ENCODE measurements at places on chromosomes 5 and 9.

DNA sequence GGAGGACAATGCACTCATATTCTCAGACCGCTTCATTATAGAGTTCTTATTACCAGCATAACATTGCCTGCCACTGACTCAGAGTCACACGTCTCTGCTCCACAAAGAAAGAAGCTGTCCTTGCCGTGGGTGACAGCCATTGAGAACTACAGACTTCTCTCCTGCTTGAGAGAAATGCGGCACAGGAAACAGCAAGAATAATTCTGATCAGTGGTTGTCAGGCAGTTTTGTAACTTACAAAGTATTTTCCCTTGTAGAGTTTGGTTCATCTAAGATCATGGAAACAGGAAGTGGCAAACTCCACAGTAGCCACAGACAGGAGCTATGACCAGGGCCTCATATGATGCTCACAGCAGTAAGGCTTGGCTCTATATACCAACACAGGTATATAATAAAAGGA, 47.0 kb downstream of the KCNV2 start:
- no peak for DNase-seq

DNA sequence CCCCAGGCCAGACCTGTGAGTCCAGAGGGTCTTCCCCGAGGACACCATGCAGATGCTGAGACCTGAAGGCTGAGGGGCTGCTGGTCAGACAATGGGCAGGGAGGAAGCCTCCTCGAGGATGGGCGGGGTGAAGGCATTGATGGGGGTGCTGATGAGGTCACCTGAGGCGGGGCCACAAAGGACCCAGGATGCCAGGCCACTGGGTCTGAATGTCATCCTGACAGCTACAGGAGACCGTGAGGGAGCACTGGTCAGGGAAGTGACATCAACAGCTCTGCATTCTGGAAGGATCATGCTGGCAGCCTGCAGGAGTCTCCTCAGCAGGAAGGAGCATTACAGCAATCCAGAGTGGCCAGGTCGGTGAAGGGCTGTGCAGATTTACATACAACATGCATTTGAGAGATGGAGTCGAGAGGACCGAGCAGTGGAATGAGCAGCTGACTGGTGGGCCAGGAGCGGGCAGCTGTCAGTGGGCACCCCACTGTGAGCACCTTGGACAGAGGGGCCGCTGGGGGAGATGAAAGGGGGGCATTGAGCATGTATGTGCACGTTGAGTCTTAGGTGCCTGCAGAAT, 77.7 kb upstream of the ADAMTS2 start:
- DNase-seq = no peak

DNA sequence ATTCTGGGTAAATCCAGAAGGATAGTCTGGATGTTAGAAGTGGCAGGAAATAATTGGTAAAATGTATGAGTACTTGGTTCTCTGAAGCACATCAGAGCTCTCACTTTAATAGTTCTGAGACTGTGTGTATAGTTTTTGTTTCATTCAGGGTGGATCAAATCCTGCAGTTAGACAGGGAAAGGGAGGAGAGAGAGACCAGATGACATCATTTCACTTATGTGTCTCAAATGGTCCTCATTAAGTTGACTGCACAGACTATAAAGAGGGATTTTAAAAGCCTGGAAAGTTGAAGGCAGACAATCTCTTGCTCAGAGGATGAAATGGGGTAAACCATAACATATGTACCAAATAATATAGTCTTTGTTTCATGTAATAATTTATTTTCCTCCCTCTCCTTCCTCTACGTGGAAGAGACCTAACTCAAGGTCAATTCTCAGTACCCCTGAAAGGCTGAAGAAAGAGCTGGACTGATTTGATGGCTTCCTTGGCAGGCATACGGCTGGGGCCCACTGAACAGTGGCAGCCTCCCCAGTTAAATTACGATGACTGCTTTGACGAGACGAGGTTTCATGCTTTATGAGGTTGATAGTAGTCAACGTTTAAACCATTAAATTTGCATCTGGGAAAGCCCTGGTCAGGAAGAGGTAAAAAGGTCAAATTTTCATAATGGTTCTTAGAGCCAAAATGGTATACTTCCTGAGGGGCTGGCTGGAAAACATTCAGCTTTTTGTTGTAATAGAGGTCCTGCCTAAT, 395.1 kb upstream of the RPS23 start:
- no peak for DNase-seq

GRCh38 chr9:113599646-113600022, 136.1 kb downstream of the RGS3 start:
- no peak for DNase-seq

- DNase-seq = no peak
Observed at GRCh38 chr5:124973661-124974060, 227.2 kb upstream of the ZNF608 start.

- no peak for DNase-seq
Observed at GRCh38 chr5:102758576-102758975, 3.5 kb downstream of the PAM start.

DNA sequence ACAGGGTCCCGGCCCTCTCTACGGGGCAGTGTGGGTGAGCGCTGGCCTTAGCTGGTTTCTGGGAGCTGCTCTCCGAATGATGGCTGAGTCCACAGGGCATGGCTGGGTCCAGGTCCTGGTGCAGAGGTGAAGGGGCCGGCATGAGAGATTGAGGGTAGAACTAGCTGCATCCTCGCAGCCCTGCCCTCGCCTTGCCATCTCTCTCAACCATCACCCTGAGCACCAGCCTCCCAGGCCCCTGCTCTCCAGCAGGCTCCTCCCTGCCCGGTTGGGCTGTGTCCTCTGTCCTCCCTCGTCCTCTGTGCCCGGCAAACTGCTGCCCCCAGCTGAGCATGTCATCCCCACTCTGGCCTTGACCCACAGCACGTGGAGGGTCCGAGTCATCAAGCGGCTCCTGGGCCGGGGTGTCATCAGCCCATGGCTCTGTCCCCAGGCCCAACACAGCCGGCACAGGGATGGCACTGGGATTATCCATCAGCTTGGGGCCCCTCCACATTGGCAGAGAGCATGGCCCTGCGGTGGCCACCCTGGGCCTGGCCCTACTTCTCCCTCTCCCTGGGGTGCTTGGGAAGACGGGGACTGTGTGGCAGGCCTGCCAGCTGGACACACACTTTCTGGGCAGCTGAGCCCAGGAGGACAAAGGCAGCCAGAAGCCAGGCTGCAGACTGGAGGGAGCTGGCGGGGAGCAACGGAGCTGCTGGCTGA, 8.4 kb downstream of the FLT4 start:
- no peak for DNase-seq

DNA sequence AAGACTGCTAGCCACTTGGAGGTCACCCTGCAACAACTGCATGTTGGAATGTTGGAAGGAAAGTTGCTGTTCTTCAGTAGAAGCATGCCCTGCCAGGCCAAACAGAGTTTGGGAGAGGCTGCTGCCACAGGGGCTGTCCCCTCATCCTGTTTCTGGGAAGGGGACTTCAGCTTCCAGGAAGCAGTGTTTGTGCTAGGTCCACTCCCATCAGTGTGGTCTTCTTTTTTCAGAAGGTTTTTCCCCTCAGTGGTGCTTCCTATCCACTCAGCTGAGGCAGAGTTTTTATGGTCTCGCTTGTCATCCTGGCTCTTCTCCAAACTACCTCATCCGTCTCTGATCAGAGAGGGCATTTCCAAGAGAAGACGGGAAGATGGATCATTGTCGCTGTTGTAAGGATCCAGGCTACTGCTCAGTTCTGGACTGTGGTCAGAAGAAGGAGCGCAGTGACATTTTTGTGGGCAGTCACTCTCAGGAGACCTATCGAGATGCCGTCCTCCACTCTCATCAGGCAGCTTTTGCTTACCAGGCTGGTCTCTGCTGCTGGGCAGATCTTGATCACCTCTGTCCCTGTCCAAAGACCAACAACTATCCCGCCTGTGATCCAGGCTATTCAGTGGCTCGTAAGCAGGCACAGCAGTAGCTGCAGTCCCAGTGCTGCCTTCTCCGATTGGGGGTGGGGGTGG, 97.8 kb upstream of the C5orf63 start:
- DNase-seq = no peak

DNA sequence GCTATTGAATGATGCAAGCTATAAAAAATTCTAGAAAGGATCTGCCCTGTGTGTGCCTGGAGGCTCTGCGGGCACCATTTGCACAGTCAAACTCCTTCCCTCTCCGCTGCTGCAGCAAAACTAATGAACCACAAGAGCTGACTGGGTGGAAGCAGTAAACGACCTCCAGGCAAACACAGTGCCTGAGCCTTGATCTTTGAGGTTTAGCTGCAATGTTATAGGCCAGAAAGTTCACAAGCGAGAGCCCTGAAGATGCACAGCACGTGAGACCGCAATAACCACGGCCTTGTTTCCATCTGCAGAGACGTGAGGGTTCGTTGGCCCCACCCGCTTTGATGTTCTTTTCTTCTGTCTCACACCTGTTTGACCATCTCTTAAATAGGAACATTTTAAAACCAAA, 69.2 kb upstream of the S1PR3 start:
- no peak for DNase-seq

DNA sequence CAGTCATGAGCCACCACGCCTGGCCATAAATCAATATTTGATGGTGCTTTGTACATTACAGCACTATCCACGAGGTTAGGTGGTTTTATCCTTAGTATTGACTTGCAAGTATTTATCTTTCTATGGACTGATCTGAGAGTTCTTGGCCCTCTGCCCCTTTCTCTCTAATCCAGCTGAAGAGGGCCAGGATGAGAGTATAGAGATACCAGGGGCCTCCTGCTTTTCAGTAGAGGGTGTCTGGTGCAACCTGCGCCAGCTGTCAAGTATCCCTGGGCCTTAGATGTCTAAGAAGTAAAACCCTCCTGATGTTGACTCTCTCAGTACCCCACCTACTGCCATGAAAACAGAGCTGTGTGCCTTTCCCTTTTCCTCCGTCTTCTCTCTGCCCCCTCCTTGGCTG, 153.4 kb downstream of the SLIT3 start:
- DNase-seq = no peak

- no peak for DNase-seq
Observed at GRCh38 chr5:72272398-72272797, 47.6 kb downstream of the MRPS27 start.

DNA sequence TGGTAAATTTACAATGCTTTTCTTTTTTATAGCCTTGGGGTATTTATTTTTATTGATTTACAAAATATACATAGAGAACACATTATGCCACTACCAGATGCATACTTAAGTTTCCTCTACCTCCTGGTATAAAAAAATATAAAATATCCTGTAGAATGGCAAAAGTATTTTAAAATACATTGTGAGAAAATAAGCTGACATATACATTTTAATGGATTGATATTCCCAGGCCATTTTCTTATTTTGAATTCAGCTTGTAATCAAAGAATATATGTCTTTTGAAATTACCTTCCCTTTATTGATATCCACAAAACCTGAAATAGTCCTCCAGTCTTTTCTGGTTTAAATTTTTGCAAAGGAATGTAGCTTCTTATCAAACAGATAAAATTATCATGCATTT, 923.9 kb downstream of the CDH18 start:
- DNase-seq = no peak

- DNase-seq = no peak
Observed at GRCh38 chr5:14482085-14482484, 99.5 kb upstream of the OTULINL start.

- DNase-seq = no peak
Observed at GRCh38 chr9:87581513-87581912, 83.8 kb downstream of the DAPK1 start.

DNA sequence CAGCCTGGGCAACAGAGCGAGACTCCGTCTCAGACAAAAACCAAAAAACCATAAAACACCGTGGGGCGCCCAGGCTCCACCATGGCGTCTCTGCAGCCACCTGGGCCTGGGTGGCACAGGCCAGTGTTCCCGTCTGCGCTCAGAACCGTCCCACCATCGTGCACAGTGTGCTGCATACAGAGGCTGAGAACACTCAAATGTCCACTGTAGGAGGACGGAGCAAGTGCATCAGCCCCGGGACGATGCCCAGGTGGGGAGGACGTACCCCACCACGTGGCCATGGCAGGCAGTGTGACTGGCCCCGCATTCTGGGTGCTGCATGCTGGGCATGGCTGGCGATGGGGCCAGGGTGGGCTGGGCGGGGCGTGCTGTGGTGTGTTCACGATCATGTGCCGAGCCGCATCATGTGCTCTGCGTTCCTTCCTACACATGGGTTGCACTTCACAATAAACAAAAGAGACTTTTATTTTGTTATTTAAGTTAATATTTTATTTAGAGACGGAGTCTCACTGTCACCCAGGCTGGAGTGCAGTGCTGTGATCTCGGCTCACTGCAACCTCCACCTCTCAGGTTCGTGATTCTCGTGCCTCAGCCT, 37.8 kb downstream of the EXD3 start:
- DNase-seq = no peak

DNA sequence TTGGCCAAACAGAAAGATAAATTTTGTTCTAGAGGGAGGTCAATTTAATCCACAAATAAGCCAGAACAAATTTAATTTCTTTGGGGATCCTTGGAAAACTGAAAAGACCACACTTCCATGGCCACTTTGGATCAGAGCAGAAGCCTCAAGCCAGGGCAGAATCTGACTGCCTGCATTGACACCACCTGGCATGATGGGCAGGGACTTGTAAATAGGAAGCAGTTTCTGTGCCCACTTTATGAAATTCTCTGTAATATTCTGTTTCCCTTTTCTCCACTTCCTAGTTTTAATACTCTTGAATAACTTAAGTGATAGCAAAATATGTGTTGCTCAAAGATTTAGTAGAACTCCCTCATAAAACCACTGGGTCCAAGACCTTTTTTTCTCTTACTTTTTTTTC, 6.7 kb upstream of the TMEM252 start:
- no peak for DNase-seq

- DNase-seq = no peak
Observed at GRCh38 chr5:32572778-32573480, 12.4 kb upstream of the SUB1 start.

- DNase-seq = no peak
Observed at GRCh38 chr5:16906255-16906654, 29.8 kb downstream of the MYO10 start.

- DNase-seq = no peak
Observed at GRCh38 chr9:111985315-111985714, 88.7 kb downstream of the UGCG start.

DNA sequence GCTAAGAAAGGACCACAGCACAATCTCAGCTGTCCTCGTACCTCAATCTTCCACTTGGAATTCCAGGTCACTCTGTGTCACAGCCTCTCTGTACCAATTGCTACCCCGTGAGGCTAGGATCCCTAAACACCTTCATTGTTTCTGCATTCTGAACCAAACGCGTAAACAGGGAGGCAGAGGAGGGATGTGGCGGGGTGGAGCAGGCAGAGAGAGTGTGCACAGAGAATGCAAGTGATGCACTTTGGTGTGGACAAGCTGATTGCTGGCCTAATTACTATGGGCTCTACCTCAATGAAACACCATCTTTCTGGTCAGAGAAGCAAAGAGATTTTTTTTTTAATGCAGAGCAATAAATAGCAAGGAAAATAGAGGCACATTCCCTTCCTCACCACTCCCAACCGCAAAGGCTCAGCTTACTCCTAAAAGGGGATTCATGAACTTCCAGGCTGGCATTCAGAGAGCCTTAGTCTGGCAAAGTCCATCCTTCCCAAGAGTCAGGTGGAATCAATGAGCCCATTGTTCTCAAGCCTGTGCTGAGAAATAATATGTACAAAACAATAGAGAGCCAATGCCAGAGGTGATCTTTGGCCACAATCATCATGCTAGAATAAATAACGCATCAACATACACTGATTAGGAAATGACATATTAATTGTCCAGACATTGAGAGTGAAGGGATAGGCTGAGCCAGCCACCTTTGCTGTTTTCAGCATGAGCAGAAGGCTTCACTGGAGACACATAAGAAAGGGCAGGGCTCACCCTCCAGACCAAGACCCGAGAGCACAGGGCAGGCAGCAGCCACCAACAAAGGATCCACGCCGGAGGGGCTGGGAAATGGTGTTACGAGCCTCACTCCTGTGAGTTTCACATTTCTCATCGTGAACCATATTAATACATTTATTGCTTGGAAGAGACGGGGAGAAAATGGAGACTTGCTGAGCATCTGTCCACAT, 278.8 kb downstream of the ENC1 start:
- DNase-seq = no peak
